Brain pericyte (primary cell): ENCODE measurements at places on chromosomes 12 and 14.

DNA sequence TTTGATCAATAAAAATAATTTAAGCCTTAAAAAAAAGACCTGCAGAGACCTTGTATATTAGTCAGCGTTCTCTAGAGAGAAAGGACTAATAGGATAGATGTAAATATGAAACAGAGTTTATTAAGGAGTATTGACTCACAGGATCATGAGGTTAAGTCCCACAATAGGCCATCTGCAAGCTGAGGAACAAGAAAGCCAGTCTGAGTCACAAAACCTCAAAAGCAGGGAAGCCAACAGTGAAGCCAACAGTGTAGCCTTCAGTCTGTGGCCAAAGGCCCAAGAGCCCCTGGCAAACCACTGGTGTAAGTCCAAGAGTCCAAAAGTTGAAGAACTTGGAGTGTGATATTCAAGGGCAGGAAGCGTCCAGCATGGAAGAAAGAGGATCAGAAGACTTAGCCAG is 66.3 kb downstream of the TBX5 start:
- no peak for DNase-seq

- DNase-seq: no peak
Observed at GRCh38 chr12:80504389-80505163, 60.5 kb downstream of the PTPRQ start.

- no peak for DNase-seq
Observed at GRCh38 chr12:85274315-85274651, 5.7 kb upstream of the ALX1 start.

DNA sequence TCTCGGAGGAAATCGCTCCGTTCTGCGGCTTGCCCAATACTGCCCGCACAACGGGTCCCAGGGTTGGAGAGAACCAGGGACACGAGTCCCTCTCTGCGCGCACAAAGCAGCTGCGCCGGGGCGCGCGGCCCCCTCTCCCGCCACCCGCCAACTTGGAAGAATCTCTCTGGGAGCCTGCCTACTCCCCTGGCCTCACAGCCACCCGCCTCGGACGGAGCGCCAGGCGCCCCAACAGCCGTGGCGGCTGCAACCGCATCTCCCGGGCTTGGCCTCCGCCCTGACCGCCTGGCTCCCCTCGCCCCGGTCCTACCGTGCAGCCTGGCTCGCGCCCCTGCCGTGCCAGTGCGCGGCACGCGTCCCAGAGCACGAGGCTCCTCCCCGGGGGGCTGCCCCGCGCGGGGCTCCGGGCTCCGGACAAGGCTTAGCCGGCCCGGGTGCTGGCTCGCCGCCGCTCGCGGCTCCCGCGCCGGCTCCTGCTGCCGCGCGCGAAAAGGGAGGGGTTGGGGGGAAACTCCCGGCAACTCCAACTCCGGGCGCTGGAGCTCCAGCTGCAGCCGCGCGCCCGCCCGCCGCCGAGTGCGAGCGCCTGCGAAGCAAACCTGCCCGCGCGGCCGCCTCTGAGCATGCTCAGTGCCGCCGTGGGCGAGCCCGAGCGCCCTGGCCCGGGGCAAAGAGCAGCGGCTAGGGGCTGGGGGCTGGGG is at the start of gene STXBP6:
Gene STXBP6, minus strand, starts transcription at position 580 of the 701 bp plus-strand sequence. CDS start 75,329 bp downstream, outside the sequence.
- DNase-seq: no peak

DNA sequence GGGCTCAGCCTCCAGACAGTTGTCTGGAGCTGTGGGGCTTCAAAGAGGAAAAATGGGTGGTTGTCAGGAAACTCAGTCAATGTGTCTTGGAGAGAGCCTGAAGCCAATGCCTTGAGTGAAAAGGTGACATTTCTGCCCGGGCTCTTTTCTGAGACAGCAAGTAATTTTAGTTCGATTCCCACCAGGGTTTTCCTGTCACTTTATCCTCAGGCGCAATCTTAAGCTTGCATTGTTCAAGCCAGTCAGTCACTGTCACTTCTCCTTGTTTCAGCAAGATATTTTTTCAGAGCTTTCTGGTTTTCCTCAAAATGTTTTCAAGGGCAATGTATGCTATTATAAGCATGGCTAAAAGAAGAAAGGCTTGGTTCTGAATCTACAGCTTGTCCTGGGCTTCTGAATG is 404.7 kb upstream of the SEL1L start:
- no peak for DNase-seq

GRCh38 chr14:89428546-89429198 is 11.6 kb upstream of the FOXN3 start:
- no peak for DNase-seq

- DNase-seq: no peak
Observed at GRCh38 chr12:116978791-116979508, 68.2 kb downstream of the FBXW8 start.

GRCh38 chr12:95653771-95654546 is 102.7 kb upstream of the USP44 start:
- DNase-seq: no peak

- no peak for DNase-seq
Observed at GRCh38 chr14:97027256-97027999, 230.2 kb downstream of the VRK1 start.
